ENCODE measurements at places on chromosomes 3 and 15.

GRCh38 chr15:32739522-32740063, 21.8 kb downstream of the GREM1 start:
- DNase-seq = no peak

- DNase-seq = peak; percentile 75
Measured at GRCh38 chr15:50050986-50051743, 67.9 kb downstream of the ATP8B4 start.

- no peak for DNase-seq
Measured at GRCh38 chr3:45462522-45463265, 74.3 kb downstream of the LARS2 start.

DNA sequence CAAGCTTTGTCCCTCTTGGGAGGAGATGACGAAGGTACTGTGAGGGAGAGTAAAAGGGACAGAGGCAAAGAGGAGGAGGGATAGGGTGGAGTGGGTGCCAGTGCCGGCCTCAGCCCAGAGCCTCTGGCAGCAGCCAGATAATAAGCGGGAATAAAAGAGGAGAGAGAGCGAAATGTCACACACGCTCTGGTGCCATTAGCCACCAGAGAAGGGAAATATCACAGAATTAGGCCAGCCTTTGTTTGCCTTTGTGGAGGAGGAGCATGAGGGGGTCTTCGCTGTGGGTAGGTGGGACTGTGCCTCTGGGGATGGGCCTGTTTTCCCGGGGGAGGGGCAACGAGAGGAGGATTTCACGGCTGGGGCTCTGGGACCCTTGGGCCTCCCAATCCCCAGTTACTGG, 67.8 kb downstream of the LINGO1 start:
- DNase-seq = no peak

DNA sequence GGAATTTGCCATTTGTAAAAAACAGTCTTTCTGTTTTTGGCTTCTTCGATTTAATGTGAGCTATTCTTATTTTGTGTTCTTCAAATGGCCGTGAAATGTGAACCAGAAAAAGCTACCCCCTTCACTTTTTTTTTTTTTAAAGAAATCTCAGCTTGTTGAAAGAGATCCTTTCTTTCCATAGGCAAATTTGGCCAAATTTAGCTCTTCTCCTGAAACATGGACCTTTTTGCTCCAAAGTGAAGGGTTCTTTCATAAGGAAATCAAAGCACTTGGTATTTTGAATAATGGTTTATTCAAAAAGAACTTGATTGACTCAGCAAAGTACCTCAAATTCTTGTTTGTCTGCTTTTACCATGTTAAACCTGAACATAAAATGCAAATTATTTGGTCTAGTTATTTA, 10.1 kb downstream of the RCN2 start:
- DNase-seq = no peak

GRCh38 chr3:193693774-193694173, 100.8 kb downstream of the OPA1 start:
- no peak for DNase-seq

Measured in CD14-positive monocyte (primary cell).